RPMI7951 (cell line): ENCODE measurements at places on chromosomes 2 and 18. TPM values are rescaled to one million over a fixed set of nuclear protein-coding genes. Genes with fewer than 3 reads are reported as not detected.

Gene ALK
- 0.12 and 0.29 TPM in 2 replicates for total RNA-seq

Gene NXPH2
- total RNA-seq: not detected in 2 replicates

Gene DCDC2C
- total RNA-seq: not detected in 2 replicates

Gene IL18R1
- total RNA-seq: 0.10 TPM in 1 of 2 replicates, not detected in the other

Gene EFHD1
- total RNA-seq: 1.2 and 1.7 TPM in 2 replicates

Gene INPP5D
- 0.24 and 1.1 TPM in 2 replicates for total RNA-seq

Gene CFLAR
- 45.3 and 46.5 TPM in 2 replicates for total RNA-seq

Gene ZNF385B
- 0.48 TPM in 1 of 2 replicates, not detected in the other for total RNA-seq

Gene OSR1
- total RNA-seq: 3.6 and 3.8 TPM in 2 replicates

Gene ZNF532
- 16.8 and 17.8 TPM in 2 replicates for total RNA-seq
